CD4-positive, CD25-positive, alpha-beta regulatory T cell (primary cell): ENCODE measurements at places on chromosomes 7 and 10. TPM values are rescaled to one million over a fixed set of nuclear protein-coding genes. Genes with fewer than 3 reads are reported as not detected.
A peak's percentile ranks its signal among the peaks of the same experiment; 100 is the strongest.

COL26A1 gene
- total RNA-seq, result not detected

ZNF365 gene
- total RNA-seq, result 13.8 TPM

FEZF1 gene
- not detected for total RNA-seq

TMEM196 gene
- total RNA-seq, result not detected

SUN3 gene
- total RNA-seq, result not detected

IL6 gene
- not detected for total RNA-seq

ZNF783 gene
- 30.2 TPM for total RNA-seq

ANKRD61 gene
- total RNA-seq, result not detected

ATRNL1 gene
- not detected for total RNA-seq

PHKG1 gene
- total RNA-seq, result 8.2 TPM

ZNF25 gene
- 5.9 TPM for total RNA-seq

GPR158 gene
- total RNA-seq, result not detected

PAPOLB gene
- not detected for total RNA-seq

- H3K4me1 ChIP-seq, result peaks cover 11% of the 10 kb centered on the region
- H3K36me3 ChIP-seq, result peaks cover 9% of the 10 kb centered on the region
- peak overlapping the region; percentile 12 for H3K4me3 ChIP-seq
- H3K27ac ChIP-seq, result no peak overlapping the region
- no peaks in the 10 kb centered on the region for H3K27me3 ChIP-seq
- peak; percentile 34 for DNase-seq
Observed at GRCh38 chr10:96863922-96864543, 31.9 kb downstream of the LCOR start.

- no peak for DNase-seq
- H3K4me1 ChIP-seq, result no peaks in the 10 kb centered on the region
- H3K27ac ChIP-seq, result no peak overlapping the region
- H3K4me3 ChIP-seq, result no peak overlapping the region
- no peaks in the 10 kb centered on the region for H3K27me3 ChIP-seq
Observed at GRCh38 chr7:75937958-75938786, 23.2 kb downstream of the POR start.

- H3K4me3 ChIP-seq, result no peak overlapping the region
- no peaks in the 10 kb centered on the region for H3K36me3 ChIP-seq
- peaks cover 2% of the 10 kb centered on the region for H3K27me3 ChIP-seq
- no peak overlapping the region for H3K27ac ChIP-seq
Observed at GRCh38 chr10:128843972-128844371, 623.1 kb upstream of the MGMT start.

- DNase-seq, result no peak
- H3K27ac ChIP-seq, result no peak overlapping the region
- H3K36me3 ChIP-seq, result no peaks in the 10 kb centered on the region
- H3K4me3 ChIP-seq, result no peak overlapping the region
- no peaks in the 10 kb centered on the region for H3K27me3 ChIP-seq
- H3K4me1 ChIP-seq, result no peaks in the 10 kb centered on the region
Observed at GRCh38 chr7:108093851-108094331, 36.3 kb downstream of the LAMB4 start.

GRCh38 chr7:6268907-6269306, 3.5 kb downstream of the CYTH3 start:
- H3K27me3 ChIP-seq, result peaks cover 17% of the 10 kb centered on the region
- no peak overlapping the region for H3K27ac ChIP-seq
- no peaks in the 10 kb centered on the region for H3K36me3 ChIP-seq
- peaks cover 17% of the 10 kb centered on the region for H3K4me1 ChIP-seq
- DNase-seq, result no peak
- no peak overlapping the region for H3K4me3 ChIP-seq

DNA sequence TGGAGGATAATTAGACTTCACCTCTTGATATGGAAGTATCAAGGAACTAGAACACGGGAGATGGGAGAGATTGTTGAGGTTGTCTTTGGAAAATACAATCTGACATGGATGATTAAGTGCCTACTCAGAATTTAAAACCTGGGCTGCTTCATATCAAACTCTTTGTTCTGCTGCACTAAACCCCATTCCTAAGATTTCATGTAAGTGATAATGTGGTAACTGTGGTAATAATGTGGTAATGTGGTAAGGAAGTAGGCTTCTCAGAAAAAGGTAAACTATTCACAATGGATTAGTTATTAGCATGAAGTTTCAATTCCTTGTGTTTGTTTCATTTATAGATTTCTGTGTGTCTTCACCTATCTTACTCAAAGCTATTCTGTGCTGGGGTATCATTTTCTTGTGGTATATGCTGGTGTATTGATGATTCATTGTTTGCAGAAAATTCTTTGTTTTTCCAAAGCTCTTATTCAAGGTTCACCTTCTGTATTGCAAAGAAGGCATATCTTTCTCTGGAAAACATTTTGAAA, 129.9 kb upstream of the TAC1 start:
- H3K36me3 ChIP-seq, result no peaks in the 10 kb centered on the region
- no peaks in the 10 kb centered on the region for H3K4me1 ChIP-seq
- H3K27me3 ChIP-seq, result no peaks in the 10 kb centered on the region
- no peak overlapping the region for H3K4me3 ChIP-seq
- H3K27ac ChIP-seq, result no peak overlapping the region

DNA sequence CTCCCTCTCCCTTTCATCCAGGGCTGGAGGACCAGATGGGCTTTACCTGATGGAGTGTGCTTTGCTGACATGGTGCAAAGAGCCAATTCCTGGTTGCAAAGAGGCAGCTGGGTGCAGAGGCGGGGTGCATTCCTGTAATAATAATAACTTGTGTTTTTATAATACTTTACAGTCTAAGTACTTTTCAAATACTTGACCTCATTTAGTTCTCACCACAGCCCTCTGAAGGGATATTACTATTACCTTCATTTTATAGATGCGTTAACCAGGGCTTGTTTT, 70.4 kb downstream of the TCF7L2 start:
- DNase-seq, result no peak
- no peak overlapping the region for H3K4me3 ChIP-seq
- no peaks in the 10 kb centered on the region for H3K36me3 ChIP-seq
- no peak overlapping the region for H3K27ac ChIP-seq
- no peaks in the 10 kb centered on the region for H3K27me3 ChIP-seq

- no peak for DNase-seq
- no peak overlapping the region for H3K27ac ChIP-seq
- H3K4me1 ChIP-seq, result no peaks in the 10 kb centered on the region
Observed at GRCh38 chr7:117739085-117739484, 134.2 kb downstream of the CTTNBP2 start.

GRCh38 chr10:19964625-19965024, 148.4 kb downstream of the PLXDC2 start:
- H3K4me3 ChIP-seq, result no peak overlapping the region
- H3K36me3 ChIP-seq, result no peaks in the 10 kb centered on the region
- DNase-seq, result no peak
- H3K27ac ChIP-seq, result no peak overlapping the region
- no peaks in the 10 kb centered on the region for H3K4me1 ChIP-seq

DNA sequence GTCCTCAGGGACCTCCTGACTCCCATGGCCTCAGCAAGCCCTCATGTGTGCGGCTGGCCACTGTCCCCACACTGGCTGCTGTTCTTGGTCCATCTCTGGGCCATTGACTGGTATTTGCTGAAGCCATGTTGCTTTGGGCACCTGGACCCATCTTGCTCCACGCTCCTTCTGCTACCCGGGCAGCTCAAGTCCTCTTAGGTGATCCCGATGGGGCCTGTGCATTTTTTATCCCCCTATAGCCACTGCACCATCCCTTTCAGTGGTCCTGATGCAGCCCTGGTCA, 16.7 kb downstream of the RAMP3 start:
- no peaks in the 10 kb centered on the region for H3K4me1 ChIP-seq
- no peaks in the 10 kb centered on the region for H3K36me3 ChIP-seq
- no peak overlapping the region for H3K27ac ChIP-seq
- H3K4me3 ChIP-seq, result no peak overlapping the region
- no peaks in the 10 kb centered on the region for H3K27me3 ChIP-seq

DNA sequence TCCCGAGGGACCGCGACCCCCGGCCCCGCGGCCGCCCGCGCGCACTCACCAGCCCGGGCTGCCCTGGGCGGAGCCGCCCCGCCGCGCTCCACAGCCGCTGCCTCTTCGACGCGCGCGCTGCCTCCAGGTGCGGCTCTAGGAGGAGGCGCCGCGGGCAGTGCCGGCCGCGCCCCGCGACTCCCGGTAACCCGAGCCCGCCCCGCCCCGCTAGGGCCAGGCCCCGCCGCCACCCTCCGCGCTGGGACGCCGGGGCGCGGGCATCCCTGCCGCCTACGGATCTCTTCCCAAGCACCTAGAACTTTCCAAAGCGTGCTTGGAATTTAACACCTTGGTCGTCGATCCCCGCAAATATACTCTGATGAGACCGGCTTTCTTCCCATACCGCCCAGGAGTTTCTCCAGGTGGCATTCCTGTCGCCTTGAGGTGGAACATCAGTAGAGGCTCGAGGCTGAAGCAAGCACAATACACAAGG, at the start of gene SLC26A5:
Gene SLC26A5, minus strand, starts transcription at position 159 of the 472 bp plus-strand sequence. CDS start 24,693 bp downstream, outside the sequence.
- no peaks in the 10 kb centered on the region for H3K36me3 ChIP-seq
- H3K4me3 ChIP-seq, result no peak within 1 kb of the TSS
- DNase-seq, result peak; percentile 8
- H3K27me3 ChIP-seq, result peaks cover 42% of the 10 kb centered on the region

- no peak overlapping the region for H3K27ac ChIP-seq
- DNase-seq, result no peak
- H3K27me3 ChIP-seq, result no peaks in the 10 kb centered on the region
Observed at GRCh38 chr7:134290286-134290685, 26.4 kb downstream of the SLC35B4 start.

- H3K27me3 ChIP-seq, result no peaks in the 10 kb centered on the region
- no peak overlapping the region for H3K27ac ChIP-seq
- H3K36me3 ChIP-seq, result no peaks in the 10 kb centered on the region
- no peaks in the 10 kb centered on the region for H3K4me1 ChIP-seq
- no peak overlapping the region for H3K4me3 ChIP-seq
Observed at GRCh38 chr7:115662120-115662519, 368.4 kb downstream of the TFEC start.

DNA sequence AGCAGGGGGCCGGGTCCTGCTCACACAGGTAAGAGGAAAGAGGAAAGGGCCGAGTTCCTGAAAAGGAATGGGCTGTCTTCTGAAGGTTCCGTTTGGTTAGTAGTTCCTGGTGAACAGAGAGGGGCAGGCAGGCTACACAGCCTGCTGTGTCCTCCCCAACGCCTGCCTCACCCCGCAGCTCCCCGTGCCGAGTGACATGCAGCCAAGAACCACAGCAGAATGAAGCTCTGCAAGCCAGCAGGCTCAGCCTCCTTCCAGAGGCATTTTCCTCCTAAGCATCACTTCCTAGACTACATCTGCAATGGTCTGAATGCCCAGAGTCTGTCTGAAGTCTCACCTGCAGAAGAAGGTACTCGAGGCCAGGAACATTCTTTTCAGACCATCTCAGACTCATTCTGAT, 202.4 kb upstream of the TCERG1L start:
- no peaks in the 10 kb centered on the region for H3K4me1 ChIP-seq
- H3K27me3 ChIP-seq, result no peaks in the 10 kb centered on the region
- H3K4me3 ChIP-seq, result no peak overlapping the region
- DNase-seq, result no peak
- no peak overlapping the region for H3K27ac ChIP-seq

DNA sequence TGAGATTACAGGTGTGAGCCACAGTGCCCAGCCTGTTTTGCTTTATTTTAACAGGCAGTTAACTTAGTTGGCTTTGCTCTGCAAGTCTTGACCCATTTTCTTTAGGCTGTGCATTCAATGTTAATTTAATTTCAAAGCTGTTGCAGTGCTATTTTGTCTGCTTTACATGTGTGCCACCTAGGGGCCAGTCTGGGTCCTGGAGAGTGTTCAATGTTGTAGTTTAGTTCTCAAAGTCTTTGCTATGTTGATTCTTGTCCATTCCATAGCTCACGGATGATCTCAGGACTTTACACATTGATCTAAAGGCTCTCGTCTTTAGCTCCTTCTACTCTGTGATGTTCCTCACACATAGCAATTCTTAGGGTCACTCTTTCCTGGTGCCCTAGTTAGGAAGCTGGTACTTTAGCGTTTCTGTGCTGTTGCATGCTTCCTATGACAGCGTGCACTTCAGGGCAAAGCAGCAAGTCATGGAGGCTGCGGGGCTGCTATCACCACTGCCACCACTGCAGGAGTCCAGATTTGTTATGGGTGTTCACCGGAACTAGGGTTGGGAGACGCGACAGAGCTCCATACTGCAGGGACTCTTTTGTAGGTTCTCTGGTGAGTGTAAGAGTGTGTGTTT, 16.4 kb upstream of the ABCA13 start:
- no peak overlapping the region for H3K27ac ChIP-seq
- peak; percentile 46 for DNase-seq
- no peak overlapping the region for H3K4me3 ChIP-seq

- no peak for DNase-seq
- H3K4me1 ChIP-seq, result peaks cover 7% of the 10 kb centered on the region
- H3K27ac ChIP-seq, result no peak overlapping the region
Observed at GRCh38 chr10:125159486-125159931, 854 bp downstream of the CTBP2 start.

DNA sequence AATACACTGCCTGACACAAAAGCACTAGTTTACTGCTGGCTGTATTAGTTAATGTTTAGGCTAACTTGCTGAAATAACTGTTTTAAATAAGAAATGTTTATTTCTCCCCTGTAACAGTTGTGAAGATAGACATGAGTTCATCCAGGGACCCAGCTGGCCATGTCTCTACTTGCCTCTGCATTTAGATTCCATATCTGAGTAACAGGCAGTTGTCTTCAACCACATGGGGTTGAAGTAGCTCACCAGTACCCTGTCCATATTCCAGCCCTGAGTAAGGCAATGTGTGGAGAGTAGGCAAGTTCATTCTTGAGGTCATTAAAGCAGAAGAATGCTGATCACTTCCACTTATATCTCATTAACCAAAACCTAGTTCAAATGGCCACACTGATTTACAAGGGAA, 31.1 kb upstream of the RSBN1L start:
- H3K27me3 ChIP-seq, result no peaks in the 10 kb centered on the region
- H3K27ac ChIP-seq, result no peak overlapping the region
- DNase-seq, result no peak
- H3K4me1 ChIP-seq, result no peaks in the 10 kb centered on the region
